ENCODE measurements at places on chromosomes 7 and 10.

DNA sequence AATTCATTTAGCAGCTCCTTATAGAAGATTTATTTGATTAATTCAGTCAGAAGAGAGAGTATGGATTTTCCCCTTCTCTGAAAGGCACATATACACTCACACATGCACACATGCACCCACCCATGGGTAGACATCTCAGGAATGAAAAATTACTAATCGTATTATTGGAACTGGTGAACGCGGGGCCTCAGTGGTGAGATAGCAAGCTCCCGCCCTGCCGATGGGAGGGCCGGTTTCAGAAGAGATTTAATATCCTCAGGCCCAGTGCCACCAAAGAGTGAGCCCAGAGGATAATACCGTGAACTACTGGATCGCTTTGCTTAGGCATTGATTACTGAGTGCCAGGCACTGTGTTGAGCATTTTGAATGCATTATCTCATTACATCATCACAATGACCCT is 38.0 kb upstream of the EMX2 start:
- DNase-seq, result no peak

- no peak for DNase-seq
Measured at GRCh38 chr10:8069627-8070026, 15.1 kb downstream of the GATA3 start.

DNA sequence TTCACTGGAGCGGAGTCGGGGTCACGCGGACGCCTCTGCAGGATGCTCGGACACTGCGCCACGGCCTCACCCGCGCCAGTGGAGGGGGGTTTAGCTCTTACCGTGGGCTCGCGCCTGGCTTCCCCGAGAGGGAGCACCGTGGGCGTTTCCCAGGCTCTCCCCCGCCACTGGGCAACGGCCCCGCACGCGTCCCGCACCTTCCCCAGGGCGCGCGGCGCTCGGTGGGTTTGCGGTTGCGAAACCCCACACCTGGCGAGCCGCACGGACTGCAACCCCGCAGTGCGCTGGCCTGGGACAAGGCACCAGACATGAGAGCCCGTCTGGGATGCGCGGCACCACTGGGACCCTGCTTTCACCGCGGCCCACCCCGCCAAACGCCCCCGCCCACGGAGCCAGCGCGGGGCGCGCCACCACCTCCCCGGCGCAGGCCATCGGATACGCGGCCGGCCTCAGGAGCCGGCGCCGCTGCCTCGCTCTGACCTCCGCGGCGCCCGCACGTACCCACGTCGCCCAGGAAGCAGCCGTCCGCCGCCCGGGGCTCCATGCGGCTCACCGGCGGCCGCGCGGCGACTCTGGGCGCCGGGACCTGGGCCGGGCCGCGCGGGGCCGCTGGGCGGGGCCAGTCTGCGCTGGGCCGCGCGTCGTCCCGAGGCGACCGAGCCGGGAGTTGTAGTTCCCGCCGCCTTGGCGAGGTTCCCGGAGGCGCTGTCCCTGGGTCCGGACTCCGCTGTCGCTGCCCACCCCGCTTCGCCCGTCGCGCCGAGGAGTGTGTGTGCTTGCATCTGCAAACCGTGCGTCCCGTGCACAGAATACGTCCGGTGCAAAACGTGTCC is at the start of gene ASB13:
ASB13 (minus strand) TSS at position 588 of the 833 bp plus-strand sequence; CDS start at position 544, 44 bp downstream.
- peak; percentile 59 for DNase-seq

- no peak for DNase-seq
Measured at GRCh38 chr7:117793521-117793920, 79.7 kb downstream of the CTTNBP2 start.

- DNase-seq, result no peak
Measured at GRCh38 chr7:70052691-70053090, 454.4 kb downstream of the AUTS2 start.

DNA sequence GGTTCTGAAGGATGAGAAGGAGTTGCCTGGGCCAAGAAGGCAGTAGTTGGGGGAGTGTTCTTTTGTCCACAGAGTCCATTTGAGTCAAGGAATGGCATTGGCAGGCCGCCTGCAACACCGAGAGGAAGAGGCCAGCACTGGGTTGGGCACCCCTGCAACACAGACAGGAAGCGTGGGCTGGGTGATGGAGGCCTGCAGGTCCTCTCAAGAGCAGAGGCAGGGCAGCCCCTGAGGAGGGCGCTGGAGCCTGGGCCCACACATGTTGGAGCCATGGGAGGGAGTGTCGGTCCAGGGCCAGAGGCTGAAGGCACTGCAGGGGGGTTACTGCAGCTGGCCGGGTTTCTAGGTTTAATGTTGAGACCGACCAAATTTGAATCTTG is 137.3 kb downstream of the PTPN20 start:
- DNase-seq, result no peak

GRCh38 chr10:118214776-118215175 is 127.3 kb downstream of the FAM204A start:
- no peak for DNase-seq

DNA sequence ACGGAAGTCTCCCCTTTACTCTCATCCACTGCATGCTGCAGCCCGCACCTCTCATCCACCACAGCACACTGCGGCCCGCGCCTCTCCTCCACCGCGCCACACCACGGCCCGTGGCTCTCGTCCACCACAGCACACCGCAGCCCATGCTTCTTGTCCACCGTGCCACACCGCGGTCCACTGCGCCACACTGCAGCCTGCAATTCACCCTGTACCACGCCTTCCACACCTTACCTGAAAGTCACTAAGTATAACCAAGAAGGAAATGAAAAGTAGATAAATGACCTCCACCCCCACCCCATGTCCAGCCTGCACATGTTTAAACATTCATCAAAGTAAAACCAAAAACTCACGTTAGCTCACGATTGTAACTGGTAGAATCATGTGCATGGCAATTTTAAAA is 176.1 kb downstream of the DIP2C start:
- no peak for DNase-seq

- DNase-seq, result peak; percentile 80
Measured at GRCh38 chr7:130263130-130263529, 3.5 kb upstream of the CPA2 start.

GRCh38 chr7:102185796-102186195 is 100.9 kb upstream of the SH2B2 start:
- no peak for DNase-seq

GRCh38 chr10:15849316-15849715 is 11.0 kb downstream of the MINDY3 start:
- DNase-seq, result no peak

GRCh38 chr7:1813394-1814088 is 143.5 kb downstream of the ELFN1 start:
- no peak for DNase-seq

- no peak for DNase-seq
Measured at GRCh38 chr10:119675483-119676170, 24.4 kb downstream of the BAG3 start.

- DNase-seq, result peak; percentile 31
Measured at GRCh38 chr10:118904286-118904685, 125.2 kb upstream of the NANOS1 start.

DNA sequence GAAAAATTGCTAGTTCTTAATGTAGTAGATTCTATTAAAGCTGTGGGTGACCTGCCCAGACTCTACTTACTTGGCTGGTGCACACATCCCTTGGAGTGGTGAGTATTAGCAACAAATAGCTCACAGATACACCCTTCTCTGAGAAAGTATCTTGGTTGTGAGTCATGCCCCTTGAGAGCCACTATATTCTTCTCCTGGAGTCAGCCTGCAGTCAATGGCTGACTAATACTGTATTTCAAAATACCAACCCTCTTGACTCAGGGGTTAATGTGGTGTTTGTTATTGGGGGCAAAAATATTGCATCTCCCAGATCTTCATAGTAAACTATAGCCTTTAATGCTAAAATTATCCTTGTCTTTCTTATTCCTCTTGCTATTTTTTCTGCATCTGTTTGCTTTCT is 354.9 kb downstream of the BMPER start:
- DNase-seq, result no peak

- peak; percentile 79 for DNase-seq
Measured at GRCh38 chr10:100009283-100009792, 409 bp downstream of the DNMBP start.

DNA sequence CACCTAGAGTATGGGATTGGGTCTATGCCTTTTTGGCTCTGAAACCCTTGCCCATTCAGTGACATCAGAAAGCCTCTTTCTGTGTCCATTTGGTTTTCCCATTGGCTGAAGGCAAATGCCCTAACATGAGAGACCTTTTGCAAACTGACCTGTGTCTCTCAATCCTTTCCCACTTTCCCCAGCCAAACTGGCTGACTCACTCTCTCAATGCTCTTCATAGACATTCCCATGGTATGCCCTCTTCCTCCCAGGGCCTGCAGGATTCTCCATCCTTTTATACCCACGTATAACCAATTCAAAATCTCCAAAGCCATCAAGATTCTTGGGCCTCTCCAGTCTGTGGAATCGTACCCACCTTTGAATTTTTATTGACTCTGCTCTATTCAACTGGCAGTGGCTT is 563.3 kb downstream of the GATA3 start:
- no peak for DNase-seq

GRCh38 chr10:113067501-113067900 is 117.5 kb downstream of the TCF7L2 start:
- DNase-seq, result no peak

Measured in NCI-H69 (cell line).